ENCODE measurements at places on chromosomes 3 and 15. TPM values are rescaled to one million over a fixed set of nuclear protein-coding genes. Genes with fewer than 3 reads are reported as not detected.
A peak's percentile ranks its signal among the peaks of the same experiment; 100 is the strongest.

DNA sequence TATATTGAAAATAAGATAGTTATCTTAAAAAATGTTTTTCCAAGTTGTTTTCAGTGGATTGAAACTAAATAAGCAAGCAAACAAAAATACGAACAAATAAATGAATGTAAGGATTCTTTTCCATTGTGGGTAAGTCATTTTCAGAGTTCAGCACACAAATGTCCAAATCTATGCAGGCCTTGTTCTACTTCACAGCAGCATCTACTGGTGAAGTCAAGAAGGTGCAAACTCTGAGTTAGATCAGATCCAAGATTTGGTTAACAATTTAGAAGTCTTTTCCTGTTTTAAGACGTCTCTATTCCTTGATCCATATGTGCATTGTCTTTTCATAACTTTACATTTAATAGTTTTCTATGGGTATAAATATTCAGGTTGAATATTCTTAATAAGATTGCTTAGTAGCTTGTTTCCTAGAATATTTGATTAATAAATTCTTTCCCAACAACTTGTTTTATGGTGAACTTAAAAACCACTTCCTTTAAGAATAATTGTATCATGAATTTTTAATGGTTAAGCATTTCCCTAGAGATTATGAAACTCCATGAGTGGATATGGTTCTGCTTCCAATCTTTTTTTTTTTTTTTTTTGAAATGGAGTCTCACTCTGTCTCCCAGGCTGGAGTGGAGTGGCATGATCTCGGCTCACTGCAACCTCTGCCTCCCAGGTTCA, 10.5 kb downstream of the PTX3 start:
- DNase-seq: no peak

- DNase-seq: no peak
Observed at GRCh38 chr3:135917927-135918597, 47.5 kb upstream of the PPP2R3A start.

GRCh38 chr3:39920271-39920670, 110.9 kb downstream of the MYRIP start:
- DNase-seq: no peak

DNA sequence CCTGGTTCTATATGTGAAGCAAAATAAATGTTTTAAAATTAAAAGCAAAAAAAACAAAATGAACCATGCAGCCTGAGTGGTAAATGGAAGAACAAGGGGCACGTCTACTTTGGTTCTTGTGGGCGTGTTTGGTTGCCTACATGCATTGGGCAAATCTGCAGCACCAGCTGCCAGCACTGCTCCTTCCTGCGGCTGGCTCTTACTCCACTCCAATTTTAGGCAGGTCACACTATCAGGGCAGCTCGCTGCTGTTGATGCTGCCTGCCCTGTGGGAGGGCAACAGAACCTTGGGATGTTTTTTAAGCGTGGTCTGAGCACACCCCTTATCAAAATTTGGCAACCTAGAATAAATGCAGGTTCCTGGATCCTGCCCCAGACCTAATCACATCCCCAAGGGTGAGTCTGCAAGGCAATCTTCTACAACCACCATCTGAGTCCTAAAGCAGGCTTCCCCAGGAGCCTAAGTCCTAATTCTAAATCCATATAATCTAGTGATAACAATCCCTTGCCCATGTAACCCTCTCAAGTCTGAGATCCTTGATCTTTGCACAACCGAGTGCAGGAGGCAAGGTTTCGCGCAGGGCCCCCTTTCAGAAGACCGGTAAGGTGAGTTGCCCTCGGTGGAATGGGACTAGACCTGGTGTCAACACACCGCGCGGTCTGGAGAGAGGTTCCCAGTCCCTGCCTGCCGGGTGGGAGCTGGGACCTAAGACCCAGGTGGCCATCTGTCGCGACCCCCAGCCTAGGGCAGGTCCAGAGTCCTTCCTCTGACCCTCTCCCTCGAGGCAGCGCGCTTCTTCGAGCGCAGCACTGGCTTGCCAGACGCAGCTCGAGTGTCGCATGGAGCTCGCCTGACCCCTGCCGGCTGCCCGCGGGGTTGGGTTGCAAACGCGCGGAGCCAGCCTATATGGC, 15.9 kb downstream of the IVD start:
- peak; percentile 94 for DNase-seq

- DNase-seq: no peak
Observed at GRCh38 chr3:108897883-108898282, 55.8 kb downstream of the GUCA1C start.

DNA sequence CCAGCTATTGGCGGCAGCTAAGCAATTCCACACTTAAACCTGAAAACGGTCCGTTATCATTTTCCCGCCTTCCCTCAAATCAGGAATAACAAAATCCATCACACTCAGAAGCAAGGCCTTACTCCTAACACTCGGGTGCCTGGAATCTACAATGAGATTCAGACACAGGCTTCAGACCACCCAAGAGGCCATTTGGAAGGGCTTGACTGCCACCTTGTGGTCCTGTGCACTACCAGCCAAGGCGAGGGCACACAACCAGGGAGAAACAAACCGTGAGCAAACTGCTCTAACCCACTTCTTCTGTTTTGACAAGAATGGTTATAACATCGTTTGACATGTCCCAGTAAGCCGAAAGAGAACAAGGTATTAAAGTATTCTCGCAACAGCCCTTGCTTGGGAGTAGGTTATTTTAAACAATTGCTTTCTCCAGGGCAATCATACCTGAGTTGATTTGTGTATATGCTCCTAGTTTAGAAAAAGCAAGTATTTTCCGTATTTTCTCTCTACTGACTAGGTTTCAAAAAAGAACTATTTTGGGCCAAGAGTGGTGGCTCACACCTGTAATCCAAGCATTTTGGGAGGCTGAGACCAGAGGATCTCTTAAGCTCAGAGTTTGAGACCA, 40.1 kb upstream of the TAFA4 start:
- no peak for DNase-seq

GRCh38 chr3:123788710-123789109, 95.4 kb downstream of the MYLK start:
- DNase-seq: no peak

- DNase-seq: no peak
Observed at GRCh38 chr15:39275066-39275465, 305.8 kb upstream of the THBS1 start.

DNA sequence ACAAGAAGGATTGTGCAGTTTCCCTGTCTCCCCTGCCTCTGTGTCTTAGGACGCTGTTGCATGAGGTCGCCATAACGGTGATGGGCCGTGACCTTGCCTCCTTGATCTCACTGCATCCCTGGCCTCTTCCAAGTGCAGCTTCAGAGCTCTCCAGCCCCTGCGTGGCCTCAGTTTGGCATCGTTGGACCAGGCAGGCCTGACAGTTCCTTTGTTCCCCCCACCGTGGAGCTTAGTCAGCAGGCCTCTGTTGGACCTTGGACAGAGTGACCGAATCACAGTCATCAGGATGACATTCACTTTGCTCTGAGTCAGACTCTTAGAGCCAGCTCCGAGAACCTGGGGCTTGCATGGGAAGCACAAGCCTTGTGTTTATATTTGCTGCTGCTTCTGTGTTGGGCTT, 139.4 kb downstream of the OPA1 start:
- no peak for DNase-seq

DNA sequence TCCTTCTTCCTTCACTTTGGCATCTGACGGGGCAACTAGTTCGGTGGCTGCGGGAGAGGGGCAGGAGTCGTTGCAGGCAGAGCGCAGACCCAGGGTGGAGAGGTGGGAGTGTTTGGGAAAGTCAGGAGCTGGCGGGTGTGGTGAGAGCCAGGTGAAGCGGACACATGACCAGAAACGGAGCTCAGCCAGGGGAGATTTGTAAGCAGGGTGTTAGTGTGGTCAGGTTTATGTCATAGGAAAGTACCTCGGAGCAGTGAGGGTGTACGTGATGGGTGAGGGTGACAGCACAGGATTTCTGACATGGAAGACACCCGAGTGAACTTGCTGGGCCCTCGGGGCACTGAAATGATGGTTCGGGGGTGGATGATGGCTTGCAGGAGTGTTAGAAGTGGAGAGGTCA, 247.4 kb upstream of the TPM1 start:
- DNase-seq: no peak

GRCh38 chr3:119145500-119146167, at the start of gene TEX55:
TEX55 (plus strand) TSS chr3:119146165; CDS start chr3:119146190, 25 bp downstream.
- DNase-seq: no peak

DNA sequence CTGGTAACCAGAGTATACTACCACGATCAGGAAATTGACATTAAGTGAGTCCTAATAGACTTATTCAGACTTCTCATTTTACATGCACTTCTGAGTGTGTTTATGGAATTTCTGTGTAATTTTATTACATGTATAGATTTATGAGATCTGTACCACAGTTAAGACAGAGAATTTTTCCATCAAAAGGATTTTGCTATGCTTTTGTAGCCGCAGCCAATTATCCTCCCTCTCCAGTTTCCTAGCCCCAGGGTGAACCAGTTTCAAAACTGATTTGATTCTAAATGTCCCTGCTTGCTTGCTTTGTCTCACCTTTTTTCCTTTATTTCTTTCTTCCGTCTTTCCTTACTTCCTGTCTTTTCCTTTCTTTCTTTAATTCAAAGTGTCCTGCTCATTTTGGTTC, 661.2 kb upstream of the BCHE start:
- no peak for DNase-seq

DNA sequence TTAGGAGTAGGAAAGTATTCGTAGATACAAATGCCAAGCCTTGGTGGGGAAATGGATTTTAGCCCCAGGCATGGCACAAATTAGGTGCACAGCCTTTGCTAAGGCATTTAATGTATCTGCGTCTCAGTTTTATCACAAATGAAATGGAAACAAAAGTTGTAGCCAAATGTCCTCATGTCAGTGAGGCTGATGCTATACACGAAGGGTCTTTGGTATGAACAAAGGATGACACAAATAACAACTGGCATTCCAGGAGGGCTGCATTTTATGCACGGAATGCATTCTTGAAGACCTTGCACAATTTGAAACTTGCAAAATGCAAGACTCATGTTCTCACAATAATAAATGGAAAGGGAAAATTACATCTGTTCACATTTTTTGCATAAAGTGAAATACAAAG, 181.9 kb downstream of the SV2B start:
- DNase-seq: no peak

RBPMS2 gene
- total RNA-seq: 242 TPM

DNA sequence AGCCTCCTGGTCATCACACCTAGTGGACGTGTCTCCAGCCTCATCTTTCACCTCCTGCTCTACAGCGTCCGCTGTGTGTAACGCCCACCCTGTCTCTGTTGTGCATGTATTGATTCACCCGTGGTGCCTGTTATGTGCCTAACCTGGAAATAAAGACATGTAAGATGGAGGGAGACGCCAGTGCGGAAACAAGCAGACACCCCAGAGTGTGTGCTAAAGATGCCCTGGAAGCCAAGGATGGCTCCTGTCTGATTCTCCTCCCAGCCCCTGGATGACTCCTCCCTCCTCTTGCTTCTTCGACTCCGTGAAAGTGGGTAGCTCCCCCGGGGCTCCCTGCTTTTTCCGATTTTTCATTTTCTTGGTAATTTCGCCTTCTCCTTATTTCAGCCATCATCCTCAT, 241.8 kb downstream of the ADAMTS17 start:
- peak; percentile 61 for DNase-seq

DNA sequence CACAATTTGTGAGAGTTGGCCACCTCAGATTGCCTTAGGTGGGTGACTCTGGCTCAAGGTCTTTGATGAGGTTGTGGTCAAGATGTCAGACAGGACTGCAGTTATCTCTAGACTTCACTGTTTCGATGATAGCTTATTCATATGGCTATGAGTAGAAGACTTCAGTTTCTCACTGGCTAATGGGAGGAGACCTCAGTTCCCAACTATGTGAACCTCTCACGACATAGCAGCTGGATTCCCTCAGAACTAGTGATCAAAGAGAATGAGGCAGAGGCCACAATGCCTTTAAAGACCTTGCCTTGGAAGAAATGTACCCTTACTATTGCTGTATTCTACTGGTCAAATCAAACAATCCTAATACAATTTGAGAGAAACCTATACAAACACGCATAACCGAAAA, 607.5 kb upstream of the ROBO2 start:
- DNase-seq: no peak

DNA sequence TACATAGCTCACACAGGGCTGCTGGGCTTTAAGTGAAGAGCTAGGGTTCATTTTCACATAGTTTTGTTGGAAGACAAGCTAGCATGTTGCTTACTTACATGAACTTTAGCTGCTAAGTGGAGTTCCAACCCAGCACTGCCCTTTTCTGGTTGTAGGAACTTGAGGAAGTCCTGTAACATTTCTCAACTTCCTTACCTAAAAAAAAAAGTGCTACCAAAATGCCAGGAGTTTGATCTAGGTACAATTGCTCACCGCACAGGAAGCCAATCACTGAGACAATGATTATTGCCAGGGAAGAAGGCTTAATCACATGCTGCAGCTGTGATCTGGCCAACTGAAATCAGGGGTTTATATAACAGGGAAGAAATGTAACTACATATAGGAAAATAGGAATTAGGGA, 52.8 kb downstream of the IL12A start:
- no peak for DNase-seq

DNA sequence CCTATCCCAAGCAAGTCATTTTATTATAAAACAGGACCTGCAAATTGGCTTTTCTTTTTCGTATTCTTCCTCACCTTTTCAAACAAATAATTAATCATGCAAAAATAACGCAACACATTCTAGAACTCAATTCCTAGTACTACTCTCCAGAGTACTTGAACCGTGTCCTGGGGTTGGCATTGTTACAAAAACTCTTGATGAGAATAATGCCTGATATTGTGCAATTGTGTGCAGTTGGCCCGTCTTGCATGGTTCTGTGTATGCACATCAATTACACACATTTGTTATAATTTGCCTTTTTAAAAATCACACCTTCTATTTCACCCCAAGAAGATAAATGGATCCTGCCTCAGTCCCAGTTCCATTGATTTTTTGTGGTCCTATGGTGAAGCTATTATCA, 205.4 kb downstream of the EPHB1 start:
- DNase-seq: no peak

NOX5 gene
- not detected for total RNA-seq

DNA sequence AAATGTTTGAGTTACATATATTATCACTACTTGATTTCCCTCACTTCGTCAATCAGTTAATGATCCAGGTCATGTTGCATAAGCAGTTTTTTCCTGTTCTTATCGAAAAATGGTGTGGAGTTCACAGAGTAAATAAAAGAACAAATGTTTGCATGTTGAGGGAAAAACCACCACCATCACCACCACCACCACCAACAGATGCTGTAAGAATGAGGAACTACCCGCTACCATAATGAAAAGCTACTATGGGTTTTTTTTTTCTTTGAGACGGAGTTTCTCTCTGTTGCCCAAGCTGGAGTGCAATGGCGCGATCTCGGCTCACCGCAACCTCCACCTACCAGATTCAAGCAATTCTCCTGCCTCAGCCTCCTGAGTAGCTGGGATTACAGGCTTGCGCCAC, 27.6 kb downstream of the RUBCN start:
- DNase-seq: no peak

SPINK8 gene
- not detected for total RNA-seq

DNA sequence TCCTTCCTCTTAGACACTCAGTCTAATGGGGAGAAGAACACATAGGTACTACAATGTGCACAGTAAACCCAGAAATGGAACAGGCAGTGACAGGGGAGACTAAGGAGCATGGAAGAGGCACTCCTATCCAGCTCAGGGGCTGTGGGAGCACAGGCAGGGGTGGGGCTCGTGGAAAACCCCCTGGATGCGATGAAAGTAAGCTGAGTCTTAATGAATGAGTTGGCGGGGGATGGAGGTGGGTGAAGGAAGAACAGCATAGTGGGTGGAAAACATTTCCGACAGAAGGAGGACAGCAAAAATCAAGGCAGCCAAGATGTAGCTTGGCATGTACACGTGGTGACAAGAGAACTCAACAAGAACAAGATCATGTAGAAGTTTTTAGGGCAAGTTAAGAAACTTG, 33.6 kb upstream of the UBE2E2 start:
- no peak for DNase-seq

GRCh38 chr3:182105875-182106274, 394.1 kb downstream of the SOX2 start:
- DNase-seq: no peak

- no peak for DNase-seq
Observed at GRCh38 chr3:185342459-185343174, 20.3 kb upstream of the MAP3K13 start.
